ENCODE measurements at places on chromosomes 7 and 10.

- DNase-seq, result no peak
These were observed 237.7 kb downstream of the CACNB2 start for GRCh38 chr10:18377898-18378297.

- DNase-seq, result peak; percentile 51
These were observed 488 bp downstream of the EIF4H start for GRCh38 chr7:74174606-74175082.

DNA sequence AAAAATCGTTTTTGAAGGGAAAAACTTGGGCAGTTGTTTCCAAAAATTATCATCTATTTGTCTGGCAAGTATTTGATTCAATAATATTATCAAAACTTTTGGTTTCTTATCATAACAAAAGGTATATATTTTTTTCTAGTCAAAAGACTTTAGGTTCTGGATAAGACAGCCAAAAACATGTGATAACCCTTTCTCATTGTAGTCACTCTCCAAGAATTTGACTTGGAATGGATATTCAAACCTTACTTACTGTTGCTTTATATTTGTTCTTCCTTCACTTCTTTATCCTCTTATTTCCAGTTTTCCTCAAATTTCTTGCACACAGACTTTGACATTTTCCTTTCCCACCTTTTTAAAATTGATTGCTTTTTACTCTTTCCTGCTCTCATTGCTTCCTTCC is 140.9 kb upstream of the FAM3C start:
- no peak for DNase-seq

GRCh38 chr7:157193274-157193673 is 54.5 kb downstream of the UBE3C start:
- DNase-seq, result no peak

DNA sequence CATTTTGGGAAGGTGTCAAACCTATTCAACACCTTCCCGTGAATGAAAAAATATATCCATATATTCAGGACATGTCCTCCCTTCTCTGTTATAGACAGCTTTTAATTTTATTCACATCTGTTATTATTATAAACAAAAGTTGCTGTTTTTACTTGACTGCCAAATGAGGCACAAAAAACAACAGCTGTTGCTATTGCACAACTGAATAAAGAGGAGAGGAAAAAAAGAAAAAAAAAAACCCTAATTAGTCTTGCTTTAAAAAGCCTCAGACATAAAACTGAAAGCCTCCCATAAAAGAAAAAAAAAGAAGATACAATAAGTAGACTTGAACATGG is 153.4 kb downstream of the BMPER start:
- no peak for DNase-seq

DNA sequence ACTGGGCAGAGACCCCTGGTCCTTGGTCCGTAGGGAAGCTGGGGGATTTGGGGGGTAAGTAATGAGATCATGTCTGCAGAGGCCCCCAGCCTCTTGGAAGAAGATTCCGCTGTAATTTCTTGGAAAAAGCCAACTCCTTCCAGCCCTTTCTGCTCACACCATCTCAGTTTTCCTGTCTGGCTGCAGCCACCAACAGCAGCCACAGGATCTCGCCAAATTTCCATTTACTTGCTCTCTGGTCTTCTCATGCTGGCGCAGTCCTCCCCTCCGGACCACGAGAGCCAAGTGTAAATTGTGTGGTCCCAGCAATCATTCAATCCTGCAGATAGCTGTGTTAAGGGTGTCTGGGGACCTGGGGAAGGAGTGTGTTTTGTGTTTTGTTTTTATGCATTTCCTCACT is 49.6 kb downstream of the ASB13 start:
- no peak for DNase-seq

DNA sequence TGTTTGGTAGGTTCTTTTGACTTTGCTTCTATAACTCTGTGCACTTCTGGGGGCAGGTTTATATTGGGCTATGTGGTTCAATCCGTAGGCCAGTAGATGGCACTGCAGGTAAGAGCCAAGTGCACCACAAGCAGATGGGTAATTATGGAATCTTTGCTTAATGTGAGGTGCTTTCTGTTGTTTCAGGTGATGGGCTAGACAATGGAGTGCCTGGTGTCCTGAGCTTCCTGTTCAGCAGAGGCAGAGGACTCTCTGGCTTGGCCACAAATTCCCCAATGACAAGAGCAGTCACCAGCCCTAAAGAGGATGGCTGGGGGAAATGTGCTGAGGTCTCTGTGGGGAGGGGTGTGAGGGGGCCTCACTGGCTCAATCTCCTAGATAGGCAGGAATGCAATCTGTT is 455.0 kb downstream of the CCSER2 start:
- no peak for DNase-seq

- DNase-seq, result peak; percentile 67
These were observed 20.5 kb downstream of the ASNS start for GRCh38 chr7:97851683-97852082.

- peak; percentile 11 for DNase-seq
These were observed 101.9 kb downstream of the COL28A1 start for GRCh38 chr7:7433811-7434210.

GRCh38 chr10:119893074-119893473 is 544 bp downstream of the SEC23IP start:
- DNase-seq, result no peak

DNA sequence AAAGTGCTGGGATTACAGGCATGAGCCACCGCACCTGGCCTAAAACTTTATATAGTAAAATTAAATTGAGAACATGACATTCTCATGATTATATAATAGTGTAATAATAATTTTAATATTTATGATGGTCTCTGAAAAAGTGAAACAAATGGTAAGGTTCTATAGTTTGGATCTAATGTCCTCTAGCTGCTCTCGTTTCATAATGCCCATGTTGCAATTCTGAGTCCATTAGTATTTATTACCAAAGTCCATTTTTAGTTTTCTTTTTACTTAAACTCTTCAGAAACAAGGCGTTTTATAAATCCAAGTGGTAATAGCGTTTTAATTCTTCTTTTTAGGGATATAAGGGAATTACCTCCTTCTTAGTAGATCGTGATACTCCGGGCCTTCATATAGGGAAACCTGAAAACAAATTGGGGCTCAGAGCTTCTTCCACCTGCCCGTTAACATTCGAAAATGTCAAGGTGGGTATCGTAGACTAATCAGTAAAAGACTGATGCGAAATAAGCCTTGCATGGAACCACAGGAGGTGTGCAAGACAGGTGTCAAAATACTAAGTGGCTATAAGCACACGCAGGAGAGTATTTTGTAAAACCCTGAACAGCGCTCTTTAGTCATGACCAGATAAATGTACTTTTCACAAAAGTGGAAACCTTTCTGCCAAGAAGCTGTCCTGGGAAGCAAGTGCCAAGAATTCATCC is 34.1 kb downstream of the ACADSB start:
- DNase-seq, result no peak

GRCh38 chr10:6279540-6280267 is 77.0 kb downstream of the PFKFB3 start:
- peak; percentile 66 for DNase-seq

DNA sequence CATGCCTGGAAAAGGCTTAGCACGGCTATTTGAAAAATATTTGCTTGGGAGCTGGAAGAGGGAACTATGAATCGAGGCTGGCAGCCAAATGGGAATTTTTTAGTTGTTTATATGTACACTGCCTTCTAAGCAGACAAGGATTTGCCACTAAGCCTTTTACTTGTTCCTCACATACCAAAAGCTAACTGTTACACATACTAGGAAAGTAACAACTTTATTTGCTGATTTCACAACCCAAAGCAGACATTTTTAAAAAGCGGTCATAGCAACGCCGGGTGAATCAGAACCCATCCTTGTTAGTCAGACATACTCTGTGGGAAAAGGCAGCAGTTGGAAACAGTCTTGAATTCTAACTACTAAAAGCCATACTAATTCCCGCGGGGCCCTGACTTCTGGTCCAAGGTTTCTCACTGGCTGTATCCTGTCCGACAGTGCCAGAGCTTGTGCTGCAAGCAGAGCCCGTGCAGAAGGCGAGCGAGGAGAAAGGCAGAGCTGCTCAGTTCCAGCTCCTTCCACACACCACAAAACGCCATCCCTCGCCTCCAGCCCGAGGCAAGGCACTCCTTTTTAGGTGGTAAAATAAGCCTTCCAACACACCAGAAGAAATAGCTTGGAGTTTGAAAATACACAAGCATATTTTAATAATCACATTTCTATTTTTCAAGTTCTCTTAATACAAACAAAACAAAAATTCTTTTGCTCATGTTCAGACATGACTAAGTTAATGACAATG is 89.2 kb downstream of the RNF216 start:
- DNase-seq, result peak; percentile 98

DNA sequence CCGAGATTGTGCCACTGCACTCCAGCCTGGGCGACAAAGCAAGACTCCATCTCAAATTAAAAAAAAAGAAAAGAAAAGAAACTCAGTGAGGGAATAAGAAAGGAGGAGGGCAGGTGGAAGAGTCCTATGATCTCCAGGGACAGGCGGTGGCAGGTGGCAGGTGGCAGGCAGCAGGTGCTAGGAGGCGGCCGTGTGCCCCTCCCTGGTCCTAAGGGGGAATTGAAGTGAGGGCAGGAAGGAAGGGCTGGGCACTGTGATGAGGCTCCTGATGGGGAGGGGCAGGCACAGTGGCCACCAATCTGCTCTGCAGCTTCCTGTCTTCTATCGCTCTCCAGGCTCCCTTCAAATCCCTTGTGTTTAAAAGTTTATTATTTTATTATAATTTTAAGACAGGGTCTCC is 41.2 kb upstream of the UBE3C start:
- no peak for DNase-seq

DNA sequence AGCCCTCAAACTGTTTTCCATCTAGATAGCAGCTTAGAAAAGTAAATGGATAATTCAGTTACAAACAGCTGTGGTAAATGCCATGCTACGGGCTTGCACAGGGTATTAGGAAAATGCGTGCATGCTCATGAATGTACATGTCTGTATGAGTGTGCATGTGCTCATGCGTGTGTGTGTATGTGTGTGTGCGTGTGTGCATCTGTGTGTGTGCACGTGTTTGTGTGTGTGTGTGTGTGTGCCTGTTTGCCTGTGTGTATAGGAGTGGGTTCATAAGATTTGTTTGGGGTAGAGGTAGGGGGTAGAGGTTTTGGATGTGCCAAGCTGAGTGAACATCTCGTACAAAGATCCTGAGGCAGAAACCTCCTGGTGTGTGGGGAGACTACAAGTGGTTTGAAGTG is 52.9 kb downstream of the AOAH start:
- DNase-seq, result no peak

DNA sequence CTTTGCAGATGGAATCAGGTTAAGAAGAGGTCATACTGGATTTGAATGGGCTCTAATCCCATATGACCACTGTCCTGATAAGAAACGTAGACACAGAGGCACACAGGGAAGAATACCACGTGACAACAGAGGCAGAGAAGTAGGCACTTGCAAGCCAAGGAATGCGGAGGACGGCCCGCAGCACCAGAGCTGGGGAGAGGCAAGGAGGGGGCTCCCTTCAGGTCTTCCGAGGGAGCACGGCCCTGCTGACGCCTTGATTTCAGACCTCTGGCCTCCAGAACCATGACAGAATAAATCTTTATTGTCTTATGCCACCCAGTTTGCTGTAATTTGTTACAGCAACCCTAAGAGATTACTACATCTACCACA is 44.7 kb upstream of the TMEM213 start:
- DNase-seq, result no peak

DNA sequence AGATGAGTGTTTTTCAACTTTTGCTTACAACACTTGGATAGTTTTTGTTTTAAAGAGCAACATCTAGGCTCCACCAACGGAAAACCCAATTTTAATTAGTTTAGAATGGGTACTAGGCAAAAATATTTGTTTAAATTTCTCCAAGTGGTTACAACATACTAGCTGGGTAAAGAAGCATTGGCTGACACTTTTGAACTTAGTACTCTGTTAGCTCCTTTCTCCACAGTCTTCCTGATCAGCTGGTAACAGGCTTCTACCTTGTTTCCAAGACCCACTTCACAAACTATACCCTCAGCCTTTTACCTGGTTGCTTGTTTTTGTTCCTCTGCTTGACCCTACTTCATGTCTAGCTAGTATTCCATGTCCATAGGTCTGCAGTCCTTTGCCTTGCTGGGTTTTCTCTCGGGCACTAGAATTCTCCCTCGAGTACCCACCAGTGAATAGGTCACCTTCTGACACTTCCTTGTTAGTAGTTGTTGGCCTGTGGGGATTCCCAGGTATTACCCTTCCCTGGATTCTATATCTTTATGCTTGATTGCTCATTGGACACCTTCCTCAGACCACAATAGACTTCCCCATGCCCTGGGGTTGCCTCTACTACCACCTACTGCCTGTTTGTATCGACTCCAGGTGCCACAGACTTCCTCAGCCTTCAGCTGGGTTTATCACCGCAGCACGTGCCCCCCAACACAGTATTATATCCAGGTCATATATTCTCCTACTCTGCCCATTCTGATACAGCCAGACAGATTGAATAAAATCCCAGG is 42.0 kb downstream of the PRPS1L1 start:
- no peak for DNase-seq

DNA sequence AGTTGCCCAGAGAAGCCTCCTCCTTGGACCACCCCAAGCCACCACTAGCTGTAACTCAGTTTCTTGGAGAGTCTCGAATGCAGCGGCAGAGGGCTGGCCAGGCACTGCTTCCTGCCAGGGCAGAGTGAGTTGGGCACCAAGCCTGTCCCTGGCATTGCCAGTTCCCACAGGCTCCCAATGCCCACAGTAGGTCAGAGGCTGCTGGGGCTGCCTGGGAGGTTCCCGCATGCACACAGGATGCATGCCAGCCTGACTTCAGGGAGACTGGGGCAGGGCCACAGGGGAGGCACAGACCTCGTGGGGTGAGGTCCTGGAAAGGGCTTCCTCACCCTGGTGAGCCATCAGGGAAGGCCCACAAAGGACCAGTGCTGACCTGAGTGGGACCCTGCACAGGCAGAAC is 152.8 kb downstream of the ZNF248 start:
- no peak for DNase-seq

GRCh38 chr7:78092331-78092730 is 293.8 kb downstream of the PHTF2 start:
- no peak for DNase-seq

DNA sequence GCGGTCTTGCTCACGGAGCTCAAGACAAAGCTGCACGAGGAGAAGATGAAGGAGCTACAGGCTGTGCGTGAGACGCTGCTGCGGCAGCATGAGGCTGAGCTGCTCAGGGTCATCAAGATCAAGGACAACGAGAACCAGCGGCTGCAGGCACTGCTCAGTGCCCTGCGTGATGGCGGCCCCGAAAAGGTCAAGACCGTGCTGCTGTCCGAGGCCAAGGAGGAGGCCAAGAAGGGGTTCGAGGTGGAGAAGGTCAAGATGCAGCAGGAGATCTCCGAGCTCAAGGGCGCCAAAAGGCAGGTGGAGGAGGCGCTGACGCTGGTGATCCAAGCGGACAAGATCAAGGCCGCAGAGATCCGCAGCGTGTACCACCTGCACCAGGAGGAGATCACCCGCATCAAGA is 51.4 kb downstream of the JAKMIP3 start:
- DNase-seq, result no peak

- peak; percentile 89 for DNase-seq
These were observed 509.7 kb upstream of the AKR1E2 start for GRCh38 chr10:4316161-4316810.

GRCh38 chr7:156470399-156471320 is 169.9 kb upstream of the RNF32 start:
- no peak for DNase-seq

DNA sequence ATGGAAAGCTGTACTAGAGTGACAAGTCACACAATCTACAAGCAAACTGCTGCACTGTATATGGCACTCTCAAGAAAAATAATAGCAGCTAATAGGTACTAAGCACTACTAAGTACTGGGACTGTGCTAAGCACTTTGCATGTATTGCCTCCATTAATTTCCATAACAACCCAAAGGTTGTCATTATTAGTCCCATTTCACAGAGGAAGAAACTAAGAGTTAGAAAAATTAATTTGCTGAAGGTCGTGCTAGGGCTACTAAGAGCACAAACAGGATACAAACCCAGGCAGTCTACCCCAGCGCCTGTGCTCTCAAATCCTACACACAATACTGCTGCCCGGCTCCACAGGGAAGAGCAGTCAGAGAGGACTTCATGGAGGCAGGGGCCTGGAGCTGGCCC is 51.7 kb downstream of the DLG5 start:
- no peak for DNase-seq
